ENCODE measurements at places on chromosomes 12 and 14.

- DNase-seq = no peak
These were observed 26.6 kb downstream of the ASCL4 start for GRCh38 chr12:107801150-107801549.

DNA sequence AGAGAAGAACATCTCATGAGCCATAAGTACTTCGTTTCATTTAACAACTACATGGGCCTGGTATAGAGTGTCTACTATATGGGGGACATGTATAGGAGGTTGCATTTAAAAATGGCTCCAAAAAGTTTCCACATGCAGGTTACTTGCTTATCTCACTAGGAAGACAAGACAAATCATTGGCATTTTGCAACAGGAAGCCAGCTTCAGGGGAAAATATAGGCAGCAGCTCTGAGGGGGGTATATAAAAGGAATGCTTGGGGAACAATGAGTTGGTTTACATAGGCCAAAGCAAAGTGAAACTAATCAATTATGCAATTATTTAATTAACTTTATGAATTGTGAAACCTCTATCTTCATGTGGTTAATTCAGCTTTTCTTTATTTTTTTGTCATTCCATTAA is 225.3 kb downstream of the KCNH5 start:
- no peak for DNase-seq

GRCh38 chr14:77878783-77879182 is 78.9 kb downstream of the ADCK1 start:
- no peak for DNase-seq

- no peak for DNase-seq
These were observed 397.6 kb downstream of the BCAT1 start for GRCh38 chr12:24551163-24551786.

- DNase-seq = no peak
These were observed 496.0 kb downstream of the SLC6A15 start for GRCh38 chr12:84416626-84417025.

DNA sequence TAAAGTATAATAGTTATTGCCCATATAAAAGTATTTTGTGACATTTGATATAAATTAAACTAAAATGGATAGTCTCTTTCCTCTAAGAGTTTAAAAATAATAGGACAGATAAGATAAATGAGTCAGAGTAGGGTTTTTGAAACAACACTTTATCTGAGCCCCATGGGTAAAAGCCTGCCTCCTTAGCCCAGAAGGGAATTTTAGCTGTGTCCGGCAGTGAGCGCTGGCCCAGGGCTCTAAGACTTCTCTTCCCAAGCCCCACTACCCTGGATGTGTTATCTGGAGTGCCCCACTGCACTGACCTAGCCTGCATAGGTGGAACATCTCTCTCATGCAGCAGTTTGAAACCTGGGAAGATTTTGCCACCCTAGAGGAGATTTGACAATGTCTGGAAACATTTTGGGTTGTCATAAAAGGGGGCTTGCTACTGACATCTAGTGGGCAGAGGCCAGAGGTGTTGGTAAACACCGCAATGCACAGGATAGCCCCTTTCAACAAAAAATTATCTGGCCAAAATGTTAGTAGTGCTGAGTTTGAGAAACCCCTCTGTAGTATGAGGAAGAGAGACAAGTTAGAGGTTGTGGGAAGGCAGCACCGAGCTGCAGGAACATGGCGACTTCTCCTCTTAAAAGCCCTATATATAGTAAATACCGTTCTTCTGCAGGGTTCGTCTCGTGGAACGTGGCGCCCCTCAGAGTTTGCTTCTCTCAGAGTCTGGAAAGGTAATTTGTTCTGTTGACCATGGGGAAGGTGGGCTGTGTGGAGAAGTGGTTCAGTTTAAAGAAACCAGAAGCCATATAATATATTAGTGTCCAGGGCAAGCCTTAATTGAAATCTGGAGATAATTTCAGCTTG is 29.3 kb upstream of the ATF1 start:
- DNase-seq = peak; percentile 10

- no peak for DNase-seq
These were observed 18.2 kb upstream of the BCAT1 start for GRCh38 chr12:24966951-24967564.

GRCh38 chr12:50739611-50740010 is 24.3 kb upstream of the ATF1 start:
- no peak for DNase-seq

DNA sequence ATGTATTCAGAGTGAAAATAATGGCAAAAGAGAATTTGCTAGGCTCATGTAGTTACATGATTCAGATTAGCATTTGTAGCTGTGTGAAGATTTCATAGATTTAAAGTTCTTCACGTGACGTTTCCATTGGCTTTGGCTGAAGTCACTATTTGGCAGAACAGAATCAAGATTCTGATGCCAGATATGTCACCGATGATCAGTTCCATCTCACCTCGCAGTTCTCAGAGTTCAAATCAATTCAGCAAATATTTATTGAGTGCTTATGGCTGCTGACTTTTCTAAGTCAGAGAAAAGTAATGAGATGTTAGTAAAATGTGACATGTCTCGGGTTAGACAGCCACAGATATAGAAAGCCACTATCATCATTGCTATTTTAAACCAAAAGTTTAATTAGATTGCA is 28.4 kb downstream of the ALX1 start:
- no peak for DNase-seq

GRCh38 chr12:69527506-69528272 is 57.5 kb downstream of the FRS2 start:
- no peak for DNase-seq

DNA sequence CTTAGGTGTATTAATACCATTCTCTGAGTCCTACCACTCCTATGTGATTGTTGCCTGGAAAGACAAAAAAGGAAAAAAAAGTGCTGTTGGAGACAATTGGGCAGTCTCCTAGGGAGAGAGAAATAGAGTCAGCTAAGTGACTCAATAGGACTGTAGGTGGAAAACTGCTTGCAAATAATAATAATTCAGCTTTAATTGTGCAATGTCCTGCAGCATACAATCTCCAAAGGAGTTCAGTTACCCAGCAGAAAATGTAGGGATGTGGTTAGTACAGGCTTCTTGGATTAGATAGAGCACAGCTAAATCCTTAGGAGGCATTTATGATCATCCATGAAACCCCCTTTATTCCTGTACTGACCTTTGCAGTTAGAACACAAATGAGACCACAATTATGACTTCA is 3.0 kb upstream of the SRSF9 start:
- DNase-seq = no peak

GRCh38 chr12:100481021-100481420 is 7.4 kb downstream of the NR1H4 start:
- no peak for DNase-seq

- peak; percentile 72 for DNase-seq
These were observed 25.6 kb downstream of the CALCOCO1 start for GRCh38 chr12:53701518-53702264.

DNA sequence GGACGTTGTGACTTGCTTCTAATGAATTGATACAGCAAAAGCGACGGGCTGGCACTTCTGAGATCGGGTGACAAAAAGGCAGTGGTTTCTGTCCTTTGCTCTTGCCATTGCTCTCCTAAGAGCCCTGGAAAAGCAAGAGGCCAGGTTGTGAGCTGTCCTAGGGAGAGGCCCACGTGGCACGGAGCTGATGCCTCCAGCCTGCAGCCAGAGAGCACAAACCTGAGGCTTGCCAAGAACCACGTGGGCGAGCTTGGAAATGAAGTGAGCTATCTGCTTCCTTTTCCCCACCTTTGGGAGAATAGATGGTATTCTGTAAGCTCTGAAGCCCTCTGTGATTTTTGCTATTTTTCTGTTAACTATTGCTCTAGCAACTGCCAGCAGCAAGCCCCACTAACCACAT is 26.4 kb upstream of the NOS1 start:
- no peak for DNase-seq

- DNase-seq = no peak
These were observed 18.1 kb downstream of the CABP1 start for GRCh38 chr12:120658286-120659150.

DNA sequence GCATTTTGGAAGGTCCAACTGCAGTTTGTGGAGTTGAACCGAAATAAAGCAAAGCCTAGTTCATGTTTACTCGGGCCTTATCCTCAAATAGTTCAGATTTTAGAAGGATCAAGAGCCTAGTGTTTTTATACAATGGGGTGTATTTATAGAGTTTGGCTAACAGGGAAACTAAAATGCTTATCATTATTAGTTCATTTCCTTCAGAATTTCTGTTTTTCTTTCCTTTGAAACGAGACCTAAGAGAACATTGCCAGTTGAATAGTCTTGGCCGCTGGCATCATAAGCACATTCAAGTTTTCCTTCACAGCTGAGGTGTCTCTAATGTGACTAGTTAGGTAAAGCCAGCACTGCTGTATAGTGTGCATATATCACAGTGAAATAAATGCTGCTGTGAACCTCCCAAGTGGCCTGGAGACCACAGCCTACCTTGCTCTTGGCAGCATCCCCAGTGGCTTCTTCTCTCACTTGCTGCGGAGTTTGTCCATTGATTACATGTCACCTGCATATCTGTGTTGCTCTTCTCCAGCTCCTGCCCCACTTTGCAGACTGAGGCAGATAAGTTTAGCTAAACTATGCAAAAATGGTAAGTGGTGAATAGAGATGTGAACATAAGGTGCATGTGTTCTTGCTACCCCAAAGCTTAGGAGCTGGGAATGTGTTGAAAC is 88.8 kb downstream of the ANO6 start:
- no peak for DNase-seq

- DNase-seq = no peak
These were observed 94.7 kb downstream of the GALC start for GRCh38 chr14:87898301-87898700.

GRCh38 chr12:31815096-31815495 is 86.3 kb upstream of the AMN1 start:
- no peak for DNase-seq

DNA sequence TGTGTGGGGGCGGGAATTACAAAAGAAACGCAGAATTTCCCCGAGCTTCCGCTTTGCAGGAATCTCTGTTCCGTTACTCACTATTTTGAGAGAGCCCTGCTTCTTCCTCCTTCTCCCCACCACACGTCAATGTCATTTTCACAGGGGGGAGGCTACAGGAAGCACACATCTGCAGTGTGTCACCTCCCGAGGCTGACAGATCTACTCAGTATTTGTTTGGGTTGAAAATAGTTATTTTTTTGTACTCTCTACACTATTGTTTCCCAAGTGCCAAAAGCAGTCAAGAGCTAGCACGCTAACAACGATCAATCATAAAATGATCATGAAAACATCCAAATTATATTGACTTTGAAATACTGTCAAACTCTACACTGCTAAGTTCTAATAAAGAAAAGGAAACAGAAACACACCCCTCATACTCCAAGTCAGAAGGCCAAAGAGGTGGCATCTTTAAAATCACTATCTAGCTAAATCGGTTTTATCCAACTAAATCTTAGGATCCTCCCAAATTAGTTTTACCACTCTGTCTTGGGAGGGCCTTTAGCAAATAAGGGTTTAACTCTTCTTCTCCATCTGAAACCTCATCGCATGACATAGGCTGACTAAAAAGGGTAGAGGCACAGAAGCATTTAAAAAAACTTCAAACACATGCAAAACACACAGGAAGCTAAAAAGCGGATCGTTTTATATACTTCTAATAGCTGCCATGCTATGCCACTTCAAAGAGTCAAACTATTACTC is 51.8 kb downstream of the FOXN3 start:
- DNase-seq = peak; percentile 72

GRCh38 chr12:125922330-125922729 is 857.1 kb downstream of the AACS start:
- DNase-seq = no peak

DNA sequence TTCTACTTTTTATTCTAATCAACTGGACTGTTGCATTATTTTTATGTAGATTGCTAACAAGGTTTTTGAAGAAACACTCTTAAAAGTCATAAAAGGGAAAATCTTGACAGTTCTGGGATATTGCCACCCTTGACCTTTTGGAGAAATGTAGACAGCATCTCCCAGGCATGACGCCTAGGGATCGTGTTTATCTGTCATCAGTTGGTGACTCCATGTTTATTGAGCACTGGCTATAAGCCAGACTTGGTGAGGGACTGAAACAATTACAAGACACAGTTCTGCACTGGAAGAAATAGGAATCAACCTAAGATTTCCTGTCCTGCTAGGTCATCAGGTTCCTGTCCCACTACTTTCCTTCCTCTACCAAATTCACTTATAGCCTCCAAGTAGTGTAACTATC is 34.5 kb downstream of the HMGA2 start:
- no peak for DNase-seq

GRCh38 chr12:129481921-129482320 is 421.9 kb downstream of the TMEM132D start:
- no peak for DNase-seq

DNA sequence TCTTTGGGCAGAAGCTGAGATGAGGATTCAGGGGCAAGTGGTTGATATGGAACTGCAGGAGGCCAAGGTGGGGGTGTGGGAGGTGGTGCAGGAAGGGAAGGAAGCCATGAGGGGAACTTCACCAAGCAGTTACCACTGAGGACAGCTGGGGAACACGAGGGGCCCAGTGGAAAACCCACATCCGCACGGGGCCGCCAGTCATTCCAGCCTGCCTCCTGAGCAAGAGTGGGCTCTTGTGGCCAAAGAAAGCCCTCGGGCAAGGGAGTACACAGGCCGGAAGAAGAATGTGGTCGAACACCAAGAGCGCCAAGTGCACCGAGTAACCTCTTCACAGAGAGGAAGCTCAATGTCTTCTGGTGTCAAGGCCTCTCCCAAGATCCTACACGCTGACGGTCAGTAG is 252.2 kb upstream of the FOXN3 start:
- DNase-seq = no peak

GRCh38 chr14:74491956-74492775 is 939 bp downstream of the NPC2 start:
- peak; percentile 9 for DNase-seq

DNA sequence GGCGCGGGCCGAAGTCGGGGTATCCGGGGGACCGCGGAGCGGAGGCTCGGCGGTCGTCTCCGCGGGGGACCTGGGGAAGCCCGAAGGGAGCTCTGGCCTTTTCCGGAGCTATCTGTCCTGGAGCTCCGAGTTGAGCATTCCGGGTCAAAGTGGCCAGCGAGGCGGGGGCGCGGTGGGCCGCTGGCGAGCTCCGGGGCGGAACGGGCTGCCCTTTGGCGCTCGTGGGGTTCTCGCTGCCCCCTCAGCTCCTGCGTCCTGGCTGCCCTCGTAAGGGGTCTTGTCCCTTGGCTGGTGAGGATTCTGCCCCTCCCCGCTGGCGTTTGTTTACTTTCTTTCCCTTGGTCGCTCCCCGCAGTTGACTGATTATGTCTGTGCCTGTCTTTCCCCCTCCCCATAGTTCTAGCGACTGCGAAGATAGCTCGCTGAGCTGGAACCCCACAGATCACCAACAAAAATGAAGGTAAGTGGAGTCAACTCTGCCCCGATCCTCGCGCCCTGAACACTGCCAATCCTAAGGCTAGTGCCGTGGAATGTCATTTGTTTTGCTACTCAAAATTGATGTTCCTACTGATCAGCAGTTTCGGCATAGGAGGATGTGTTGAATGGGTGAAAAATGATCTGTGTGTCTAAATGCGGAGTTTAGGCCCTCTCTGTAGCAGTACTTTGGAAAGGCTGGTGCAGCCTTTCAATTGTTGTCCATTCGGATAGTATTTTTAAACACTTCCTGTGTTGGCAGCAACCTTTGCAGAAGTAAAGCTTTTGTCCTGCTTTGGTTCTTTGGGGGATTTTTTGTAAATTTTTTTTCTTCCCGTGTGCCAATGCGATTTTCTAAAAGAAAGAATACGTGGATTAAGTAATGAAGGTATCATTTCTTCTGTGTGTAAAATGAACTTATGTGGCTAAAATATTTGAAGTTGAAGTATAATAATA is 1.3 kb downstream of the ARID4A start:
- DNase-seq = no peak

- DNase-seq = no peak
These were observed 29.2 kb upstream of the TSPAN9 start for GRCh38 chr12:3047961-3048360.
